Natural killer cell (primary cell): ENCODE measurements at places on chromosomes 5 and 9. TPM values are rescaled to one million over a fixed set of nuclear protein-coding genes. Genes with fewer than 3 reads are reported as not detected.

DMRT1 gene
- total RNA-seq = not detected

GFI1B gene
- total RNA-seq = 2.8 TPM

PCDHGB3 gene
- total RNA-seq = not detected

PRUNE2 gene
- 0.45 TPM for total RNA-seq

PCDHGC5 gene
- total RNA-seq = 0.31 TPM

PTGR1 gene
- total RNA-seq = not detected

MYOT gene
- total RNA-seq = not detected

NOP16 gene
- total RNA-seq = 12.4 TPM

PCDHGA7 gene
- 0.68 TPM for total RNA-seq

ARSI gene
- 0.19 TPM for total RNA-seq

DRD1 gene
- total RNA-seq = not detected

FABP6 gene
- not detected for total RNA-seq

PLAC8L1 gene
- not detected for total RNA-seq

FCN2 gene
- not detected for total RNA-seq

GRCh38 chr5:138615461-138615860 lies 40.3 kb upstream of the HSPA9 start:
- DNase-seq = no peak

DNA sequence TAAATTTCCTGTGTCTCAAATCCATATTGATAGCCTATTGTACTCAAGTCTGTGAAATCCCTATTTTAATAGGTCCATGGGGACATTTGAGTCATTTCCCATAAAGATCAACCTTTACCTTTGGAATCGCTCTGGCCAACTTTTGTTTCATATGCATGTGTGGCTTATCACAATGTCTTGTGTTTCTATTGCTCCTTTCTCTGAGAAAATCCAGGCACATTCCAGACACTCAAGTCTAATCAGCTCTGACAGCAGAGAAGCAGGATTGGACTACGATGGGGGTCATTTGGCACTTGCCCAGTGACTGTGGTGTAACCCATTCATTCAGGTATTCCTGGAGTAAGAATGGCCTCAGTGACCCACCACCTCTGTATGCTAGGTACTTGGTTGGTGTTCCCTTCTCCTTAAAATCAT lies 48.4 kb downstream of the ACTBL2 start:
- no peak for DNase-seq

DNA sequence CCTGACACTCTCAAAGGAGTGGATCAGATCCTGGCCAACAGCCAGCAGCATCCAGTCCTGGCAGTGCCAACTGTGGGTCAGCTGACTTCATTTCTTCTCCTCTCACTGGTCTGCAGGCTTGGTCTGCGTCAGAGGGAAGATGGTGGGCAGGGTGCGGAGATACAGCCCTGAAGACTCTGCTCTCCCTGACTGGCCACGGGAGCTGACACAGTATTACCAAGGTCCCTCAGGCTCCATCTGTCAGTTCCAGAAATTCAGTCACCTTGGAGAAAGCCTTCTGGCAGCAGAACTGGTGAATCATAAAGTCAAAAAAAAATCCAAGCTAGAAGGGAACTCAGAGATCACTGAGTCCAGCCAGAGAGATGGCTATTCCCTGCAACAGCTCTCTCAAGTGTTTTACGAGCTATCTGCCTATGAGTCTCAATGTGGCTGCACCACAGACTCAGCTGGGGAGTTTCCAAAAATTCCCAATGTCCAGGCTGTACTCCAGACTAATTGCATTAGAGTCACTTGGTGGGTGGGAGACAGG lies 27.9 kb downstream of the C1QTNF2 start:
- DNase-seq = no peak

- DNase-seq = no peak
Observed at GRCh38 chr5:9851458-9851857, 221.3 kb upstream of the TAS2R1 start.

- peak; percentile 32 for DNase-seq
Observed at GRCh38 chr9:128882677-128883603, 1.0 kb downstream of the LRRC8A start.

- no peak for DNase-seq
Observed at GRCh38 chr5:98513380-98513779, 260.1 kb upstream of the RGMB start.

GRCh38 chr5:172850454-172850797 lies 16.4 kb downstream of the ERGIC1 start:
- no peak for DNase-seq

DNA sequence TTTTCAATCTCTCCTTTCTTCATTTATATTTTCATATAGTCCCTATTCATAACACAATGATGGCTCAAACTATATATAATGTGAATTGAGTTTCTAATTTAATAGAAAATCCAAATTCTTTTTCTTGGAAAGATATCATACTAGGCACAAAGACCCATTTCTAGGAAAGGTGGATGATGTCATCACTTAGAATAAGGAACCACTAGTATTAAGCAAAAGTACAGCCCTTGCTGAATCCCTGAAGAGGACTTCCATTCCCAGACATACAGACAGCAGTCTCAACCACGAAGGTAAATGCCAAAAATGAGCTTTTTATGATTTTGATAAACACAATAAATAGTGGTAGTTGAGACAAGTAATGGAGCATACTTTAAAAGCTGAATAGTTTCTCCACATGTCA lies 210.0 kb downstream of the FBN2 start:
- no peak for DNase-seq

DNA sequence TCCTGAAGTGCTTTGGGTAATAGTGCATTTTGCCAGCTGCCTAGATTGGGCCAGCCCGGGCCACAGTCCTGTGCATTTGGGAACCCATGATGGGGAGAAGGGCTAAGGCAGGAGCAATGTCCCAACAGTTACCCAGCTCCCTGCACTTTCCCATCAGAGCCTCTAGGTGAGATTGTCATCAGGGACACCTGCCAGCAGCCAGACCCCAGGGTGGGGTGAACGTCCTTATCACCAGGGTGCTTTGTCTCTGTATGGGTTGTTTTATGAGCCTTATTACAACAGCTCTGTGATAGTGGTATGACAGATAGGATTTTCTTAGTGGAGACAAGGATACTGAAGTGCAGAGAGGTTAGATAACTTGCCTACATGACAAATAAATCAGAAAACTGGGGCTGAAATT lies 365.7 kb downstream of the OSTF1 start:
- DNase-seq = no peak

DNA sequence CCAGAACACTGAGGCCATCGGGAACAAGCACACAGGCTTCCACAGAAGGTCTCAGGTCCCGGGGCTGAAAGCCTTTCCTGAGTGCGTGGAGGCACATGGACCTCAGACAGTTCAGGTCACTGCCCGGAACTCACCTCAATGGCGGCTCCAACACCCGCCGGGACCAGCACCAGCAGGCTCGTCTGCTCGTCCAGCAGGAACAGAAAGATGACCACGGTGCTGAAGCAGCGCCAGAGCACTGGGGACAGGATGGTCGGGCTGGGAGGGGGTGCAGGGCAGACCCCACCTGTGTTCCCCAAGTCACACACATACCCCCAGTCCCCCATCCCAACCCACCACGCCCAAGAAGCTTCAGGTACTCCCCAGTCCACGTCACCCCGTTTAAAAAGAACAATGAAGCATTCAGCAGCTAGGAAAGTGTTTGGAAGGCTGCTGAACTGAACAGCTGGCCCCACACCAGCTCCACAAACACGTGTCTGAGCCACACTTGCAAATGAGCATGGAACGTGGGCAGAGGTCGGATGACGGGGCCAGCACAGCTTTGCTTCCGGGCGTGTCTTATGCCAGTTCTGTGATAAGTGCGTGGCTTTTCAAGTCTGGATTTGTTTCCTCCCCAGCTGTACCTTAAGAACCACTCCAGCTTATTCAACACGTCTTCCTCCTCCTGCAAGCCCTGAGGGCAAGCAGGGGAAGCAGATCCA lies 14.6 kb downstream of the CLPTM1L start:
- DNase-seq = no peak

- DNase-seq = no peak
Observed at GRCh38 chr9:106879439-106879882, 16.5 kb downstream of the ZNF462 start.

- no peak for DNase-seq
Observed at GRCh38 chr5:33829430-33829829, 62.4 kb downstream of the ADAMTS12 start.

DNA sequence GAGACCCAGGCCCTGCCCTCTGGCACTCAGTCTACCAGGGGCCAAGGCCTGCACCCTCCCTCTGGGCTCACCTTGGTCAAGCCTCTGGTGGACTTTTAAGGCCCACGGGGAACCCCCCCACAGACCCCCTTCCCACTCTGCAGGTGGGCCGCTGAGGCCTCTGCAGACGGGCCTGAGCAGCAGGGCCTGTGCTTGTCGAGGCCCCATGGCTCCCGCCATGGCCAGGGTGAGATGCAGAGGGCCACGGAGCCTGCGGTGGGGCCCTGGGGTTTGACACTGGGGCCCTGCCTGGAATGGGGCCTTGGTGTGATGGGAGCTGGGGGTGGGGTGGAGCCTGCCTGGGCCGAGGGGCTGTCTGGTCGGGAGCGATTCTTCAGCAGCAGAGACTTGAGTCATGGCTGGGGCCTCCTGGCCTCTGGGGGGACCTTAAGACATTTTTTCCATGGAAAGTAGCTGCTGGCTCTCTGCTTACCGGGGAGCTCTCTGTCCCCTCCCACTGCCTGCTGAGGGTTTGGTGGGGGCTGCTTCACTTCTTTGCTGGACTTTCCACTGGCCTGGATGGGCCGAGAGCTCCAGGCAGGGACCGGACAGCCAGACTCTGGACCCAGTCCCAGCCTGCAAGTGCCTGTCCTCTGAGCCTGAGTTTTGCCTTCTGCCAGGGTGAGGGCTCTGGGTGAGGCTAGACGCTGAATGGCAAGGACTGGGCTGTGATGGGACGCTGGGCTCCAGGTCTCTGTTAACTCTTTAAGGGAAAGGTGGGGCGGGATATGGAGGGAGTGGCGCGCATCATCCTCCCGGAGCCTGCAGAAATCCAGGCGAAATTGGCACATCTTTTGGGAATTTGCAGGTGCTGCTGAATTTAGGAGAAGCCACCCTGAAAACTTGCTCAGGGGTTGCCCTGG lies 132.2 kb downstream of the RXRA start:
- DNase-seq = no peak

GRCh38 chr5:87368601-87369000 lies 44.1 kb downstream of the CCNH start:
- DNase-seq = no peak

DNA sequence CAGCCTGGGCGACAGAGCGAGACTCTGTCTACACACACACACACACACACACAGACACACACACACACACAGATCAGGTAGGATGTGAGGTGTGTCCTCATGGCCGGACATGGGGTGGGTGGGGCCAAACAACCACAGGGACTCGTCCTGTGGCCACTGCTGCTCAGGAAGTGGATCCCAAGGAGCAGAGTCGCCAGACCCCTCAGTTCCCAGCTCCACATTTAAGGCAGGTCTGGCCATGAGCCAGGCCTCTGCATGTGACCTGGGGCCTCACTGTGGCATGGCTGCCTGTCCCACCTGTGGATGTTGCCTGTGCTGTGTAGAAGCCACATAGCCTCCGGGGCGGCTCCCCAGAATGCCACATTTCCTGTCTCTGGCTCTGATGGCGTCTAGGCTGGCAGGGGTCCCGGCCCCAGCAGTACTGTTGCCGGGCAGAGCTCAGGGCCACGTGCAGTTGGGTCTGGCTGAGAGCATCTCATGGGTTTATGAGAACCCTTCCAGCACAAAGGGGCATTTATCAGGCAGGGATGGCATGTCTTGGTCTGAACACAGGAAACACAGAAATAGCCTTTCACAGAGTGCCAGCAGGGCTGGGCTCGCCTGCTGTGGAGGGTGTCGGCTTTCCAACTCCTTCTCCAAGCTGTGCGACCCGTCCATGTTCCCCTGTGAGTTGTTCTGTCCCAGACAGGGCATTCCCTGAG lies 9.9 kb upstream of the NINJ1 start:
- no peak for DNase-seq

- DNase-seq = peak; percentile 7
Observed at GRCh38 chr9:21294904-21295538, 10.1 kb downstream of the IFNA5 start.

GRCh38 chr9:71608021-71608420 lies 160.3 kb downstream of the CEMIP2 start:
- no peak for DNase-seq

GRCh38 chr5:180343110-180343830 lies 9.9 kb downstream of the GFPT2 start:
- DNase-seq = no peak

GRCh38 chr5:115816226-115817081 lies at the start of gene CDO1:
Gene CDO1 (minus strand): TSS chr5:115816659. CDS start chr5:115816397, 262 bp downstream.
- DNase-seq = no peak

- DNase-seq = no peak
Observed at GRCh38 chr5:122653087-122654017, 121.5 kb upstream of the SNX2 start.

- no peak for DNase-seq
Observed at GRCh38 chr5:147073098-147073497, 161.7 kb upstream of the STK32A start.

DNA sequence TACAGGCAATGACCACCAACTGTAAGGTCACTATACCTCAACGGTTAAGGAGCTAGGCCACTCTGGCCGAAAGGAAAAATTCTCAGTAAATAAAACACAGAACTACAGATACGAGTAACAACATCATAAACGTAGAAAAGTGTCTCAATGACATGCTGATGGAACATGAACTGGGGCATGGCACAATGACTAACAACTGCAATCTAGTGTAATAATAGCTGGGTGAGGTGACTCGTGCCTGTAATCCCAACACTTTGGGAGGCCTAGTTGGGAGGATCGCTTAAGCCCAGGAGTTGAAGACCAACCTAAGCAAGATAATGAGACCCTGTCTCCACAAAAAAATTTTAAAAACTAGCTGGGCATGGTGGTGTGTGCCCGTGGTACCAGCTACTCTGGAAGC lies 9.8 kb upstream of the RAPGEF6 start:
- DNase-seq = no peak

DNA sequence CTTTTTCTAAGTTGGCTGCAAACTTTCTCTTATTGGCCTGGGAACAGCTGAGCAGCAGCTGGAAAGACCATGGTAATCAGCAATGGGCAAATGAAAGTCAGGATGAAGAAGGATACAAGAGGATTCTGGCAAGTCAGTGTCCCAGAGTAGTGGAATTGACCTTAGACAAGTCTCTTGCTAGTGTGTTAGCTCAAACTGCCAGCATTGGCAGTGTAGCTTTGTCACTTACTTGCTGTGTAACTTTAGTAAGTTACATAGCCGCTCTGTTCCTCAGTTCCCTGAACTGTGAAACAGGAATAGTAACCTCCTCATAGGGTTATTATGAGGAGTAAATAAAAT lies 3.6 kb downstream of the ALDH1A1 start:
- DNase-seq = no peak

- DNase-seq = no peak
Observed at GRCh38 chr5:14407746-14408175, 173.8 kb upstream of the OTULINL start.

DNA sequence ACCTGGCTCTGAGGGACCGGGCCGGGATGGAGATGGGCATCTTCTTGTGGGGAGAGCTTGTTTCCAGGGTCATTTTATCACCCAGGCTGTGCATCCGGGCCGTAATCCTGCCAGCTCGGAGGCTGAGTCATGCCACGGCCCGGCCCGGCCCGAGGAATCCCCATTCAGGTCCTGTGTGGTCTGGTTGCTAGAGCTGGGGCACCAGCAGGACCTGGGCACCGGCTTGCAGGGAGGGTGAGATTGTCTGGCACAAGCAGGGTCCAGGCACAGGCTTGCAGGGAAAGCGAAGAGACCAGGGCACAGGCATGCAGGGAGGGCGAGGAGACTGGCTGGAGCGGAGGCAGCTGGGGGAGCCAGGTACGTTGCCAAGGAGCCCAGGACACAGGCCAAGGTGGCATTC lies 106.8 kb downstream of the RXRA start:
- no peak for DNase-seq
